ENCODE measurements at places on chromosomes 6 and 20.

DNA sequence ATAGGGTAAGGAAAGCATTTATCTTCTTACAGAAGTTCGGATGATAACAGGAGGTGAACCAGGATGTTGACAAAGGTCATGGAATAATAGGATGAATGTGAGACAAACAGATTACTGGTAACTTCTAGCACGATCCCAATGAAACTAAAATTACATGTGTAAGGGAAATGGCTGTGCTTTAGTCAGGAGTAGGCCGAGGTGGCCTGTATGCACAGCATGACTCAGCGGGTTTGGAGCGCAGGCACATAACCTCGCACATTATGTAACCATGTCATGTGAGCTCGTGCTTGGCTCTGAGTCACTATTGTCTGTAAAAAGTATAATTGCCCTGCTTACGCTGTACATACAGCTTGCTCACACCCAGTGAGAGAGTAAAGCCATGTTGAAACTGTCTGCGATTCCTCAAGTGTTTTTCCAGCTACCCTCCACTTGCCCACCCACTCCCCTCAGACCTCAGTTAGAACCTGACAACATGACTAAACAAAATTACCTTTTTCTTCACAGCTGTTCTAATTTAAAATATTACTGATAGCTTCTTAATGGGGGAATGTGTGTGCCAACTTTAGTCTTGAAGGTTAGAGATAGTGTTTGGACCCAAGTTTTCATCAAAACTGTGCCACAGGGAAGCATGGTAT is 8.2 kb downstream of the CYB5R4 start:
- DNase-seq = no peak

DNA sequence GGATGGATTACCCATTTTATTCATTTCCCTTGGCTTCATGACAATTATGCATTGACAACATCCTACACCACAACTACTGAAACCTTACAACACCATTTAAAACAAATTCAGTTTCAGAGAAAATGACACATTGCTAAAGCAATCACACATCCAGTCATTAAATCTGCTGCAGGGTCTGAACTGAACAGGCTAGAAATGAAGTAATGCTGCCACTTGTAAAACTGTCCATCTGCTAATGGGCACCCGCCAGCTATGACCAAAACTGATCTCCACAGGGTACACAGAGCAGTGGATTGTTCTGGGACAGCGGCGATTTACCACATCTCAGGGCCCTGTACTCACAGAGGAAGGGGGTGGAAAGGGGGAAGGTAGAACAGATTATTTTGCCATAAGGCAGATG is 172.9 kb upstream of the FBXL4 start:
- DNase-seq = no peak

DNA sequence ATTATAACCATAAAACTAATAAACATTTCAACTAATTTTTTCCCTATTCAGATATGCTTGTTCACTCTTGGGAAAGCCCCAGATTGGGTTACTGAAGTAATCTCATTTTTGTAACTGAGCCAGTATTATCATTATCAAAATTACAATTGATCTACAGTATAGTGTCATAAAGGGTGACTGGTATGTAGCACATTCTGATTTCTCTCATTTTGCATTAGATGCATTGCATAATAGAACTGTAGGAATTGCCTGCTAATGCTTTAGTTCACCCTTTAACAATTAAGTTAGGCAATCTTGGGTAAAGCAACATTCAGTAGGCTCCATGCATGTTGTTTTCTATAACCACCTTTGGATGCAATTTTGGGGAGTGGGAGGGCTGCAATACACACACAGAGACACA is 150.8 kb upstream of the FLRT3 start:
- no peak for DNase-seq

DNA sequence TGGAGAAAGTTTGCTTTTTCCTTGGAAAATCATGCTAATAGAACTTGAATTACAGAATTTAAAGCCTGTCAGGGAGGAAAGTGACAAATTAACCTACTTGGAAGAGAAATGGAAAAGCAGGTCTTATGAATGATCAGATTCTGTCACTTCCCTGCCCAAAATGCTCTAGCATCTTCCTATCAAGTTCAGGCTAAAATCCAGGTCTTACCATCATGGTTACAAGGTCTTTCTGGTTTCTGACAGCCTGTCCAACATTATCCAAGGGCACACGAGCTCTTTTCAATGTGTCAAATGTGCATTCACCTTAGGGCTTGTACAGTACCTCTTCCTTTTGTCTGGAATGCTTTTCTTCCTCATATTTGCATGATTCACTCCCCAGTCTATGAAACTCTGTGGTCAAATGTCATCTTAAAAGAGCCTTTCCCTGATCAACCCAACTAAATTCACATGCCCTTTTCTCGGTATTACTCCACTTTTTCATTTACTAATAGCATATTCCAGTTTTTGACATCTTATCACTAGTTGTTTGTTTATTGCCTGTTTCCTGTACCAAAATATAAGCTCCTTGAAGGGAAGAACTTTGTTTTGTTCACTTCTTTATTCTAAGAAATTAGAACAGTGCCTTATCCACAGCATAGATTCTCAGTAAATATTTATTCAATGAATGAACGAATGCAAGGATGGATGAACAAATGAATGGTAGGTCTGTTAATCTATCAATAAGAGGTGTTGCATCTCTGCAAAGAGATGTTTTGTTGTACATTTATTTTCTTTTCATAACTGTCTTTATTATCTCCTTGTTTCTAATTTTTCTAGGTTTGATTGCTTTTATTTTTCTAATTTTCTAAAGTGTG is 139.5 kb downstream of the BCAS1 start:
- DNase-seq = no peak

- no peak for DNase-seq
These were observed 138.4 kb upstream of the TENT5A start for GRCh38 chr6:81890846-81891245.

GRCh38 chr6:45714006-45714730 is 301.5 kb downstream of the CLIC5 start:
- DNase-seq = no peak

GRCh38 chr6:21946298-21946783 is 350.5 kb downstream of the PRL start:
- no peak for DNase-seq

GRCh38 chr6:6210994-6211393 is 109.5 kb downstream of the F13A1 start:
- DNase-seq = no peak

DNA sequence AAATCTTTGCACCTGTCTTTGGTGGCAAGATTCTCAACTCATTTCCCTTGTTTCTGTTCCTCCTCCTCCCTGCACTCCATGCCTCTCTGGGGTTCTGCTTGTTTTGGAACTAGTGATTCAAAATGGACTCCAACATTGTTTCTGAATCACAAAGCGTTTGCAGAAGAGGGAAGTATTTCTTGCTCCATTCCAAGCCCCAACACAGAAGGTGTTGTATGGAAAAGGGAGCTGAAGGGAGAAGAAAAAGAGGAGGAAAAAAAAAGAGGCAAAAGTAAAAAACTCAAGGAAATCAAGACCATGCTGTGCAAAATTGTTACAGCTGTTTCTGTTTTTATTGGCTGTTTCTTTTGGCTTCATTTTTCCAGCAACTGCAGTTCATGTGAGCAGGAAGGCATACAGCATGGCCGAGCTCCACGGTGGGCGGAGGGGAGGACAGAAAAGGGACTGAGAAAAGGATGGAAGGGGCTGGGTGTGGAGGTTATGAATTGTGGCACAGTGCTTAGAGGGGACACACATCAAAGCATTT is 66.9 kb upstream of the PRL start:
- no peak for DNase-seq

- no peak for DNase-seq
These were observed 6.5 kb downstream of the CEP162 start for GRCh38 chr6:84220809-84221409.

GRCh38 chr6:34813028-34813713 is 21.3 kb downstream of the BLTP3A start:
- no peak for DNase-seq
